Esophagus muscularis mucosa (tissue), 4 donors: ENCODE measurements at places on chromosomes 4 and X.

GRCh38 chr4:76207549-76207948 lies 6.1 kb downstream of the SCARB2 start:
- no peak for DNase-seq

DNA sequence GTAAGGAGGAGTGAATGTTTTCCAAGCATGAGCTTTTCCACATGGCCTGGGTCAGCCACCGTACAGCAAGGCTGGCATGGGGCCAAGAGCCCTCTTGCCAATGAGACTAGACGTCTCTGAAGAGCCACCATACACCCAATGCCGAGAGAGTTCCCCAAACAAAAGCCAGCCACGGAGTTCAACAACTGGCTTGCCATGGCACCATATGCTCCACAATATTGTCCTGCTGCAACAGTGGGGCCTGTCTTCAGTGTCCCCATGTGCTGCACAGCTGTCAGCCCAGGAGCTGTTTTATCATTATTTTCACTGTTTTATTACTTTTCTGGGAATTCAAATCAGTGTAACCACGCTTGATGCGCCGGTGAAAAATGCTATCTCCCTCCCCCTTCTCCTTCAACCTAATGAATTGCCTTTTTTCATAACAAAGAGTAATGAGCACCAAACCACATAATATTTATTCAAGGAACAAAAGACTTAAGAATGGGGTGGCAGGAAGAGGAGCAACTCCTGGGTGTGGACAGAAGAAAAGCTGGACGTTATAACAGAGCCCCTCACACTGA lies 18.4 kb downstream of the MAML3 start:
- no peak for DNase-seq

GRCh38 chr4:55553441-55554201 lies 6.9 kb upstream of the CLOCK start:
- no peak for DNase-seq

DNA sequence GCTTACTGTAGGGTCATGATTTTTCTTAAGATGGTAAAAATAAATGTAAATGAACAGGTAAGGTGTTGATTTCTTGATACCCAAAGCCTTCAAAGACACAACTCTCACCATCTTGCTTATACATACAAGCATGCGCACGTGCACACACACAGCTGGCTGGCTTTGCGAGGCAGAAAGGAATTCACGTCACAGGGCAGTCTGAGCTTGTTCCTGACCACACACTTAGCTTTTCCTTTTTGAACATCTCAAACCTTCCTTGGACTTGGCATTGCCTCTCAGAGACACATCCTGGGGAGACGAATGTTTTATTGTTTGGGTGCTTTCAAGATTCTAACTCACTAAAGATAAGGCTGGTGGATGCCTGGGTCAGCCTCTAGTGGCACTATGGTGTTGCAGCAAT lies 175.0 kb downstream of the NHS start:
- DNase-seq: no peak

- DNase-seq: no peak
Observed at GRCh38 chrX:39264023-39264422, 462.8 kb downstream of the MID1IP1 start.

GRCh38 chrX:108138814-108139702 lies 47.5 kb downstream of the ATG4A start:
- no peak for DNase-seq
